CD4-positive, CD25-positive, alpha-beta regulatory T cell (primary cell): ENCODE measurements at places on chromosomes 6 and 20.

DNA sequence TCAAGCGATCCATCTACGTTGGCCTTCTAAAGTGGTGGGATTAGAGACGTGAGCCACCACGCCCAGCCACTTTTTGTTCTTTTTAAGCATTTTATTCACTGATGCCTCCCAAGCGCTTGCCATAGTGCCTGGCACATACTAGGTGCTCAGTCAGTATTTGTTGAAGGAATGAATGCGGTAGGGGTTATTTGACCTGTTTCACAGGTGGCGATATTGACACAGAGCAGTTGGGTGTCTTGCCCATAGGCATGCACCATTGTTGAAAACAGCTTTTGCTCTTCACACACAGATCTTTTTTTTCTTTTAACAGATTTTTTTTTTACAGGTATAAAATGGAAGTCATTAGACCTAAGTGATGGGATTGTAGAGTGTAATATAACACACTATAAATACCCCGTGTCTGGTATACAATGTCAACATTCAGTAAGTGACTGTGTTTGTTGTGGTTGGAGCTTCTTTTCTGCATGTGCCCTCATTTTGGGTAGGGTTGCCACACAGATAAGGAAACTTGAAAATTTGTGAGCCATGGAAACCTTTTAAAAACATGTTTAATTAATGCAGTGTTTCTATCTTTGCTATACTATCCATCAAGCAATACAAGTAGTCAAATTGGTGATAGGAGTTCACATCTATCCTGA, 24.8 kb downstream of the RREB1 start:
- DNase-seq, result no peak

DNA sequence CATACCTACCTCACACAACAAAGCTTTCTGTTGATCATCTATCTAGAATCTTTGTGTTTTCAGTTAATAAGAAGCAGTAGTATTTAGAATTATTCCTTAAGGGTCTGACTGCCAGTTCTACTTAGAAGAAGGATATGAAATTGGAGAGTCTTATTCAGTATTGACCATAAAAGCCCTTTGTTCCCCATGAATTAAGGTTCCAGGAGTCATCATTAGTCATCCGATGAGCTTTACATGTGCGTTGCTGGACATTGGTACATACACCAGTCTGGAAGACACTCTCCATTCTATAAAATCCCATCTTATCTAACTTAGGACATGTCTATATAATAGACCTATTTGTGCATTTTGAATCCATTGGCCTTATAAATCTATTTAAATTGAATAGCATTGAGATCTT, 34.4 kb upstream of the RNF217 start:
- DNase-seq, result no peak

- DNase-seq, result no peak
These were observed 50.5 kb upstream of the DST start for GRCh38 chr6:56693246-56693607.

DNA sequence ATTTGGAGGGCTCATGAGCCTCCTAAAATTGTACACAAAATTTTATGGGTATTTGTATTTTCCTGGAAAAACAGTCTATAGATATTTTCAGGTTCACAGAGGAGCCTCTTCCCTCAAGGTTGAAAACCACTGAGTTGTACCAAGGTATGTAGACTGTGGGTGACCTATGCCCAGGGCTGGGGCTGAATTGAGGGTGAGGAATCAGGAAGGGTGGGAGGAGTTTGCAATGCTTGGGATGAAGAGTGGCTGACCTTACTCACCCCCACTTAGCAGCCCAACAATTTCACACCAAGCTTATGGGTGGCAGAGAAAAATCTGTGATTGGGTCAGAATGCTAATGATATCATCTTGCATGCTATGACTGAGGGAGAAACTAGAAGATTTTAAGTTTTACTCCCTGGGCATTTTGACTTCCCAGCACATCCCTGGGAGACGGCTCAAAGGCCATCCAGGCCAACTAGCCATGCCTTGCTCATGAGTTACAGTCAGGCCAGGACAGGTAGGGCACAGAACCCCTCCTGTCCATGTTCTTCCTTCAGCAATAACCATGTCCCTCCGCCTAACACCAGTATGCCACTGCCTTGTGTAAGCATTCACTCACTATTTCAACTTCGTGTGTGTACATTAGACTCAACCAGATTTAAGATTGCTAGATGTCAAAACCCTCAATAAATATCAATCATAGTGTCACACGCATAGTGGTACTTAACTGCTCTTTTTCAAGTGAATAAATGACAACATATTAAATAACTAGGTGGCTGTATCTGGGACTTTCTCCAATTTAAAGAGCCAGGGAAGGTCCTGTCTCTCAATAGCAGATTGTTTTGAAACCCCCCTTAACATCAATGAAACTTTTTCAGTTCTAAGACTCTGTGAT, 16.6 kb downstream of the ADTRP start:
- no peak for DNase-seq

- DNase-seq, result no peak
These were observed 34.6 kb upstream of the LAMA2 start for GRCh38 chr6:128848212-128848935.

GRCh38 chr6:41559655-41560427, 13.7 kb downstream of the FOXP4 start:
- DNase-seq, result no peak

DNA sequence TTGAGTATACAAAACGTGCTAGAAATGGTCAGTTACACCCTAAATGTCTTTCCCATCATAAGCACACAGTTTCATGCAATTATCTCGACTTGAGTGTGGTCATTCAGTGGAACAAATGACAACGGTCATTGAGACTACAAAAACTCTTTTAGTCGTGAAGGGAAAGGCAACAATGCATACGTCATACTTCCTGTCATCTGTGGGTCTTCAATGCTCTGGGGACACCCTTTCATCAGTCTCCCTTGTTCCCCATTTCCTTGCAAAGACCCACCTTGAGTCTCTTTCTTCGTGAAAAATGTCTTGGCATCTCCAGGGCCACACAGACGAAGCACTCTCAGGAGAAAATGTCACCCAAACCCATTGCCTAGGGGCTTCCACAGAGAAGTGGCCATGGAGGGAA, 238.5 kb downstream of the GMPR start:
- no peak for DNase-seq

DNA sequence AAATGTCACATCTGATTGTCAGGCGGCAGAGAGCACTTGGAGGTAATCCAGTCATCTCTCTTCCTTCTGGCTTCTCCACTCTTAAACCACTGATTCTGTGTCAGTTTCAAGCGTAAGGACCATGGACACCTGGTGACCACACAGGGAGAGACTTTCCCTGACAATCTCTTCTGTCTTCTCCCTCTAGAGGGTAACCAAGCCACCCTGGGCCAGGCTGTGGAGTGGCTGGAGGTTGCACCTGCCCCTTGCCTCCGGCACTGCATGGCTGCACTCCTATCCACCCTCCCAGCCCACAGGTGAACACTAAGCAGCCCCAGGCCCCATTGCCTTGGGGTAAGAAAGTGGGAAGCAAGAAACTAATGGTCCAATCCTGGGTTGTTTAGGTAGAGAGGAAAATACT, 78.7 kb downstream of the BFSP1 start:
- no peak for DNase-seq

DNA sequence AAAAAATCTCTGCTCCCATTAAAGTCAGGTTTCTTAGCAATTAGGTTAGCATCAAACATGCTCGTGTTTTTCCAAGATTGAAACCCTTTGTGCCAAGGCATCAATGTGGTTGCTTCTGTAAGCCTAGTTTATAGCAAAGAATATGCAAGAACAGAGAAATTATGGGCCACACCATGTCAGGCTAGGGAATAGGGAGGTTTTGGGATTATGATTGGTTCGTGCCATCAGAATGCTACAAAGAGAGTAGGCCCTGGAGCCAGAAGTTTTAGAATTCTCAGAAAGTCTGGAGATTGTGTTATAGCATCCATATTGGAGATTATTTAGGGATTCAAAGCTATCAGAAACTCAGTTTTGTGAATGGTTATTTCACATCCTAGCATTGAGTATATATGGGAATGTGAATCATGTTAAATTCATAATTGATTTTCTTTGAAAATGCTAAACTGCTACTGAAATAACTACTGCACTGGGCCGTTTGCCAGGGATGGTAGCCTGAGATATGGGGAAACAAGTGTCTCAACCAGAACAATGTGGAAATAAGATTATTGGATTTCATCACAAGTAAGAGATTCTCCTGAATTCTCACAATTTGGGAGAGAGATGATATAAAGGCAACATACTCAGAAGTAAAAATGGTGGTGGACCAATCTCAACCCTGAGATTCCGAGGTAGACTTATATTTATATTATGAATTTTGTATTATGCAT, 45.3 kb downstream of the ZNF292 start:
- no peak for DNase-seq

GRCh38 chr20:6466075-6466810, 301.2 kb upstream of the BMP2 start:
- DNase-seq, result no peak

DNA sequence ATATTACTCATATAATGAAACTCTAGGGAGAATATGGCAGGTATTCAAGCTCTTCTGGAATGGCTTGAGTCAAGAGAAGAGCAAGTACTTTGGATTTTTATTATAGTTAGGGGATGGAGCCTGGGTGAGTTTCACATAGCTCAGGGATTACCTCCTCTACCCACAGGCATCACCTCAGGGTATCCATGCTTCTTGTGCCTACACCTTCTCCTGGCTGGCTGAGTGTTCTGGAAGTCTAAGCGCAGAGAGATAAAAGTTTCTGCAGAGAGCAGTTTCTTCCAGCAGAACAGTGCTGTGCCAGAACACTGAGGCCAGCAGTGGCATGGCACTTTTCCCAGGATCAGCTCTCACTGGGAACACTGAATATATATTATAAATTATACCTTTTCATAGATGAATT, 199.7 kb upstream of the KCNQ5 start:
- no peak for DNase-seq

DNA sequence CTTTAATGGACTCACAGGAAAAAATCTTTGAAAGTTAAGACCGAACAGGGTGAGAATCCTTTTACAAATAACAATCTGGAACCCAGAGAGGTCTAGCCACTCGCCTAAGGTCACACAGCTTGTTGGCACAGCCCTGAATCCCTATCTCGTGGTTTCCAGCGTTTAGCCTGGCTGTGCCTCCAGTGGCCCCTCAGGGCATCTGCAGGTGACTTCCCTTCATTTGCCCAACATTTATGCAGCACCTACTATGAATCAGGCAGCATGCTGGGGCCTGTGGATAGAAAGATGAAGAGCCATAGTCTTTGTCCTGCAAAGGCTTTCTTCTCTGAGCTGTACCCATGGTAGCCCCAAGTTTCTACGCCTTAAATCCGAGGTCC, 2.6 kb upstream of the NR2E1 start:
- no peak for DNase-seq

DNA sequence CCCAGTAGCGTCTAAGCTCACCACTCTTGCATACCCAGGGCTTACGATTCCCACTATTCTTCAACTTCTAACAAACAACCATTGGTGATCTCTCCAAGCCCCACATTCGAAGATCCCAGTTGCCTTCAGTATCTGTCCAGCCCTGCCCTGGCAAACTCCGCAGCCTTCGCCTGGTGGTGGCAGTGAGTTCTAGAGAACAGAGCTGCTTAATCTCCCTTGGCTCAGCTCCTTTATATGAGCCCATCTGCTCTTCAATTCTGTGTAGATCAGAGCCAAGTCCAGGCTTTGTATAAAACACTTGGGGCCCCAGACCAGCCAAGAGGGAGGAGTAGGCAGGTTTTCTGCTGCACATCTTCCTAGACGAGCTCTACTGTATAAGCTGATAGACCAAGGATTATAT, 193.3 kb downstream of the PHACTR1 start:
- DNase-seq, result no peak

- DNase-seq, result no peak
These were observed 8.7 kb downstream of the DNAAF9 start for GRCh38 chr20:3398681-3399252.

DNA sequence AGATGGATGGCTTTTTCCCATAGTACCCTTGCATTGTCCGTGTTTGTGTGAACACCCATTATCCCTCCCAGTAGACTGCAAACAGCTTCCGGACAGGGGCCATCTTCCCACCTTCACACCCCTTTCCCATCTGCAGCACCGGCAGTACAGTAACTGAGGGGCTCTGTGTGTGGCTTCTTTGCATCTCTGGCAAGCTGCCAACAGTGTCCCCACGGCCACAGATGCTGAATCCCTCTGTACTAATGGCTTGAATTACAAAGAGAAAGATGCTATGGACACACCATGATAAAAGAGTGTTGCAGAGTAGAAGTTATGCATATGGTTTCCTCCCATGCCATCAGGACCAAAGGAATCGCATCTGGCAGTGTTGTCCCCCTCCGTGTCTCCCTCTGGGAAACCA, 101.1 kb upstream of the CDYL start:
- DNase-seq, result no peak

GRCh38 chr6:5095236-5095635, 10.1 kb downstream of the PPP1R3G start:
- DNase-seq, result no peak

DNA sequence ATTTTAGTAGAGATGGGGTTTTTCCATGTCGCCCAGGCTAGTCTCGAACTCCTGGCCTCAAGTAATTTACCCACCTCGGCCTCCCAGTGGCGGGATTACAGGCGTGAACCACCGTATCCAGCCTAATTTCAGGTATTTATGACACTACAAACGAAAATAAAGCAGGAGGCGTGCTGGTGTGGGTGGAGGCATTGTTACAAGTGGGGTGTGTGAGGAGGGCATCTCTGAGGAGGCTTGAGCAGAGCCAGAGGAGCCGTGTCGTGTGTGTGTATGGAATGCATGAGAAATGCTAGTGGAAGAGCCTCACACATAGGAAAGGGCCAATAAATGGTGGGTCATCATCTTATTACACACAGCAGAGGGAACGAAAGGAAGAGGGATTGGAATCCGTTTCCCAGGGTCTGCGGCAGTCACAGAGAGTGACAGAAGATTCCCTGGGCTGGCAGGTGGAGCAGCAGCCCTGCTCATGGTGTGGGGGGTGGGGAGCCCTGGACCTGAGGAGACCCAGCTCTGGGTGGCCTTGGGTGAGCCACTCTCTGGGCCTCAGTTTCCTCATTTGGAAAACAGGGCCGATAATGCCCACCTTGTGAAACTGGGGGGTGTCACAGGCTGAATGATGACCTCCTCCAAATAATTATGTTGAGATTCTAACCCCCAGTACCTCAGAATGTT, 17.2 kb upstream of the PEDS1 start:
- no peak for DNase-seq

DNA sequence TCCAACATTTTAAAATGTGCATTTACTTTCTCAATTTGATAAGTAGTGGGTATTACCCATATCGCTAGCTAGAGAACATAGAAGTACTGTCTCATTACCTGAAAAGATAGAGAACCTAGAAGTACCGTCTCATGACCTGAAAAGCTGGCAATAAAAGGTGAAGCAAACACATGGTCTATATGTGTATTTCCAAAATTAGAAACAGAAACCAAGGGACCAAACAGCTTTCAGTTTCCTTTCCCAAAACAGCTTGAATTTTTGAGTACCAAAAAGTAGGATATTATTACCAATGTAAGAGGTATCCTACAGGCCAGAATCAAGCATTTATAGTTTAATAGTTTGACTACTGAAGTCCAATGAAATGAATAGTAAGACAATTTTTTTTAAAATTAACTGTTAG, 77.2 kb downstream of the KIF13A start:
- peak; percentile 5 for DNase-seq

DNA sequence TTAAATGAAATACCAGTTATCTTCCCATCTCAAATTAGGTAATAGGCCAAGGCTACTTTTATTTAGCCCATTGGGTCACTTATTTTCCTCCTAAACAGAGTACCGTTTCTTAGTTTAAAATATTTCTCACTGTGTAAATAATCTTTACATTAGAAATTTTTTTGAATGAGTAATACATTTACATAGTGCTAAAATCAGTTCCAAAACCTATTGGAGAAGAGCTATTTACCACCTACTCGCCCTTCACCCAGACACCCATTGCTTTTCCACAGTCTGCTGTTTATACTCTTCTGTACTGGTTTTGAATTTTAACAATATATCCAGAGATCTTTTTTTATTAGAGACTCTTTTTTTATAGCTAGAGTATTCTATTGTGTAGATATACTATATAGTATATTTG, 36.9 kb downstream of the MCM8 start:
- no peak for DNase-seq
